ENCODE measurements at places on chromosomes 1 and 21.

DNA sequence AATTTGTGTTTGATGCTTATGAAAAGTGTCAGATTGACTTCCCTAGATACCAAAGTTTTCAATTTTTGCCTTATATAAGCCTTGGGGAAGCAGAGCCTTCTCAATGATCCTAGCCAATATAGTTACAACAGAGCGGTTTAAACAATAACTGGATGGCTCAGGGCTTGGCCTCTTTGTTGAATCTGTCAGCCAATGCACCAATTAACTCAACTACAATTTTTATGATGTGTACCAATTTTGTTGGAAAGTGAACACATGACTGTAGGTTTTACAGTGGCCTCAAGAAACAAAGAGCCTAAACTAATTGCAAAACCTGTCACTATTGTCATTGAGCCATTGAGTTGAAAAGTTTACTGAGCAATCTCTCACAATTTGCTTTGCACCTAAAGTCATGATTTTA is 71.6 kb upstream of the RGS18 start:
- peak; percentile 25 for DNase-seq

GRCh38 chr1:26154750-26155149 is 4.1 kb upstream of the FAM110D start:
- no peak for DNase-seq

DNA sequence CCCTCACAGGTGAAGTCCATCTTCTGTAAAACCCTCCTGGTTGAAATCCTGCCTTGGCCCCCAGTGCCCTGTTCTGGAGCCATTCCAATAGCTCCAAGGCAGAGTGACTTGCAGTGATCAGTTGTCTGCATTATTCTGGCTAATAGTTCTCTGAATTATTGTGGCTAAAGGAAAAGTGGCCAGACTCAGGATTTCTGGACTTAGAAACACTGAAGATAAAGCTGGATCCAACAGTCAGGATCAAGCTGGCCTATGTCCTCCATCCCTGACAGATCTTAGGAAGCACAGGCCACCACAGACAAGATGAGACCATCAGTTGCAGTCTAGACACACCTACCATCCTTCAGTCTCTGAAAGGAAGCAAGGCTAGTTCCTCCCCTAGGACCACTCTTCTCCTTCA is 801 bp upstream of the C2CD4D start:
- DNase-seq = no peak

DNA sequence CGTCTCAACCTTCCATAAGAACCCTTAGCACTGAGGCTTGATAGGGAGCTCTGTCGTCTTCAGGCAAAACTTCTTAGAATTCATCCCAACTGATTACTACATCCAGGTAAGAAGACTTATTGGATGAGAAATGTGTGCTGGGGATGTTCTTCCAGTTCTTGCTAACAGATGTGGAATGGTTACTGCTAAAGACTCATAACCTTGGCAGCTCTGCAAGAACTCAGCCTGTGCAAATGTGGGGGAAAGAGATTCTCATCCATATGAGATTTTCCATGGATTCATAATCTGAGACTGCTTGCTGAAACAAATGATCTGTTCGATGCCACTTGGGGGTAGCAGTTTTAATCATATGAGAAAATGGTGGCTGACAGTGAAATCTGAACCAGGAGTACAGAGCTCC is 48.2 kb downstream of the NTPCR start:
- DNase-seq = no peak

DNA sequence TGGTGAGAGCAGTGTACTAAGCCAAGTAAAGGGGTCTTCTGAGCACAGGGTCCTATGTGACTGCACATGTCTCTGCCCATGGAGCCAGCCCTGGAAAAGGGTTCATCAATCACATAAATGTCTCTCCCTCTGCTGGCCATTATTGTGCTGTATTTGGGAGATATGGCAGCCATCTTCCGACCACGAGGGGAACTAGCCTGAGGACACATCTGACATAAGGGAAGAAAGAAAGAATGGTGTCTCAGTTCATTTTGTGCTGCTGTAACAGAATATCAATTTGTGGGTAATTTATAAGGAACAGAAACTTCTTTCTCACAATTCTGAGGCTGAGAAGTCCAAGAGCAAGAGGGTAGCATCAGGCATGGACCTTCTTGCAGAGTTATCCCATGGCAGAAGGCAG is 55.1 kb upstream of the GJA5 start:
- no peak for DNase-seq

DNA sequence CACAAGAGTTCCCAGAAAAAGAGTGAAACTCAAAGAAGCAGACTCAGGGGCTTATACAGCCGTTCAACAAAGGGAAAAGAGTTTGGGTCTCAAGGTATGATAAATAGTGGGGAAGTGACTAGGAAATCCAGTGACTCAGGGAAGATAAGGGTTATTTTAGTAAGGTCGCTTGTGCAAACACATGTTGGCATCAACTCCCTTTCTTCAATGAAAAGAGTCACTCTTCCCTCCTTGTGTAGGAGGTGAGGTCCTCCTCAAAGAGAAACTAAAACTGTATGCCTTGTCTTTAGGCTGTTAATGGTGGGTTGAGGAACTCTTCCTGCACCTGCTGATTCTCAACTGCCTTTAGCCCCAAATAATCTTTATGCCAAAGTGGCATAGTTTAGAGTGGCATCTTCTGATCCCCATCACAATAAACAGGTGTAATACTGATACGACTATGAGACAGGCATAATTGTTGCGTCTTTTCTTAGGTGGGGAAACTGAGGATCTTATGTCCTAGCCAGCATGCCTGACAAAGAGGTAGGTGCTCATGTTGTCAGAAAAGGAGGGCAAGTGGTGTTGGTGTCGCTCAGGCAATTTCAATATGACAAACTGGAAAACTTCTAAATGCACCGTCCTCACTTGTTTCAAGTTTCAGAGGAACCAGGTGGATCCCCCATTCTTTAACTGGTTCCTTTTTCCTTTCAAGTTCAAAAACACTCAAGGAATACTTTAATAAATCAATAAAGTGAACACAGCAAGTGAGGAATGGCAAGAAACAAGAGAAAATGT is 294.1 kb upstream of the RUNX1 start:
- DNase-seq = no peak

DNA sequence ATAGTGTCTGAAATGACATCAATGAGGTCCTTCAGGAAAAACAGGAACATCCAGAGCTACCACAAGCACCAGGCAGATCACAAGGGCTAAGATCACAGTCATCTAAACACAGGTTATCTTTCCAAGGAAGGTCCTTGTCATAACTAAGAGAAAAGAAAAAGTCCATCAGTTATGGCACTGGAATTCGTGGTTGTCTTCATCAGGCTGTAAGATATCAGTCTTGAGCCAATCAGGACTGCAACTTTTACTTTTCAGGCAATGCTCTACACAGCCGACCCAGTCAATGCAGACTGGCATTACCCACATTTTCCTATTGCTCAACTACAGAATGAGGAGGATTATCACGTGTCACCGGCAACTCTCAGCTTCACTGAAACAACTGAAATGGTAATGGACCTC is 26.4 kb downstream of the SORT1 start:
- no peak for DNase-seq

DNA sequence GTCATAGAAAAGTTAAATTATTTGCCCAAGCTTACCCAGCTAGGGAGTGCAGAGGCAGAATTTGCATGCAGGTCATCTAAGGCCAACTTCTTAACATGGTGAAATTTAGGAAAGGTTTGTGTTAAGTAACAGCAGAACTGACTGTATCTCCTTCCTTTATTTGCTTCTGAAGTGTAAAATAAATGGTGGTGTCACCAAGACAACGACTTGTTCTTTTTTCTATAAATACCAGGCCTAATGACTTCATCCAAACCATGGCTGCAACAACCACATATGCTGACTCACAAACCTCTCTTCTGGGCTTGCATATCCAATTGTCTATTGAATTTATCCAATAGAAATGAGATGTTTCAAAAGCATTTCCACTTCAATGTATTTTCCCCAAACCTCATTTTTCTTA is 19.1 kb downstream of the COL24A1 start:
- no peak for DNase-seq

DNA sequence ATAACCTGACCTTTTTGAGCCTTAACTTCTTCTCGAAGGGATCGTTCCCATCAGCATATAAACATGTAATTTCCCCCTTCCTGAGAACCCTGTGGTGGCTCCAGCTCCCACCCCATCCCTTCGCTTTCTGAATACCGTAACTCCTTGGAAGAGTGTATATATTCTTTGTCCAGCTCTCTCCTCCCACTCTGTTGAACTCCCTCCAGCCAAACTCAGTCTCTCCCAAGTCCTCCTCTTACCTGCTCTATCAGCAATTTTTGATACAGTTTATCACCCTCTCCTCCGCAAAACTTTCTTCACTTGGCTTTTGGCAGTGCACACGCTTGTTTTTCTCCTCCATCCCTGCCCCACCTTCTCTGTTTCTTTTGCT is 109.9 kb upstream of the SLC25A33 start:
- DNase-seq = no peak

- peak; percentile 68 for DNase-seq
Observed at GRCh38 chr1:161440312-161440894, 64.9 kb upstream of the FCGR2A start.

DNA sequence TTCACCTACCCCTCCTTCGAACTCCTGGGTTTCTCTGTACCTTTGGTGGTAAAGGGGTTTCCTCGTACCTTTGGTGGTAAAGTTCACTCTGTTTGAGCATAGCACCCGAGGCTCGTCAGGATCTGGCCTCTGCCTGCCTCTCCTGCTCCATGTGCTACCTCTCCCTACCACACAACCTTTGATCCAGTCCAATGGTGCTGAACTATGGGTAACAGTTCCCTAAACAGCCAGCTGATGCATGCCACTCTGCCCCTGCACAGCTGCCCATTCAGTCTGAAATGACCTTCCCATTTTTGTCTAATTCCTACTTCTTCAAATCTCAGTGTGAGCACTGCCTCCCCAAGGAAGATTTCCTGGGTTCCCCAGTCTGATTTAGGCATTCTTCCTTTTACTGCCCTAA is 14.0 kb downstream of the OVAAL start:
- DNase-seq = no peak

GRCh38 chr1:226417350-226417749 is 9.5 kb upstream of the PARP1 start:
- no peak for DNase-seq

- DNase-seq = peak; percentile 81
Observed at GRCh38 chr1:1873186-1873585, 17.7 kb downstream of the GNB1 start.

- DNase-seq = no peak
Observed at GRCh38 chr1:12249181-12249580, 19.4 kb downstream of the VPS13D start.

DNA sequence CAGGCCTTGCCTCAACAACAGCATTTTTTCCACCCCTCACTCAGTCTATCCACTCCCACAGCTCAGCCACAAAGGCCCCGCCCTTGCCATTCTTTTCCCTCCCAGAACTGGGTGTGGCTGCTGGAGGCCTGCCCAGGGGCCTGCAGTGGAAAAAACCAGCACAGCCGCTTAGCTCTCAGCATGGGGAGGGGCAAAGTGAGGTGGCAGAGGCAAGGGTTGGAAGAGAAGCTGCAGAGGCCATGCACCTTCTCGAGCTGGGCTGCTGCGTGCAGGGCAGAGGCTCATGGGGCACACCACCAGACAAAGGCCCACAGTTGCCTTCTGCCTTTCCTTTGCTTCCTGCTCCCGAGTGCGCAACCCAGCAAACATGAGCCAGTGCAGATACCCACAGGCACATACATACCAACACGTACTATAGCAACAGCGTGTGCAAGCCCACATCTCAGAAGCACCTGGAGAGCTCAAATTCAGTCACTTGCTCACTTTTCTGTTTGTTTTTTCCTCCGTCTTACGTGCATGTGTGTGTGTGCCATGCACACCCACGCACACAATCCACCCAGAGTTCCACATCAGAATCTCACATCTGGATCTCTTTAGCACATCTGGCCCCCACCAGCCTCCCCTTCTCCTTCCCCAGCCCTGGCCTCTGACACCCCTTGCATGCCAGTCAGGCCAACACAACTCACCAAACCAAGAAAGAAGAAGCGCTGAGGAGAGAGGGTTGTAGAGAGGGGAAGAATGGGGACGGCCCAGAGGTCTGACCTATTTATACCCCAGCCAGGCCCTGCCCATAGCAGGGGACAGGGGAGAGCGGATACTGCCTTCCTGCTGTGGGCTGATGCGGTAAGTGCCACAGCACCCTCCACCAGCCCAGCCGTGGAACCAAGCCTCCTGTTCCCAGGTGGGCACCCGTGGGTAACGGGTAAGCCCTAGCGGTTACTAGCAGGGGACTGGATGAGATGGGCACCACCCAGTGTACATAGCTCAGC is at the start of gene S100A4:
Gene S100A4, minus strand, starts transcription at position 740 of the 989 bp plus-strand sequence. CDS start 1,012 bp downstream, outside the sequence.
- DNase-seq = peak; percentile 99

DNA sequence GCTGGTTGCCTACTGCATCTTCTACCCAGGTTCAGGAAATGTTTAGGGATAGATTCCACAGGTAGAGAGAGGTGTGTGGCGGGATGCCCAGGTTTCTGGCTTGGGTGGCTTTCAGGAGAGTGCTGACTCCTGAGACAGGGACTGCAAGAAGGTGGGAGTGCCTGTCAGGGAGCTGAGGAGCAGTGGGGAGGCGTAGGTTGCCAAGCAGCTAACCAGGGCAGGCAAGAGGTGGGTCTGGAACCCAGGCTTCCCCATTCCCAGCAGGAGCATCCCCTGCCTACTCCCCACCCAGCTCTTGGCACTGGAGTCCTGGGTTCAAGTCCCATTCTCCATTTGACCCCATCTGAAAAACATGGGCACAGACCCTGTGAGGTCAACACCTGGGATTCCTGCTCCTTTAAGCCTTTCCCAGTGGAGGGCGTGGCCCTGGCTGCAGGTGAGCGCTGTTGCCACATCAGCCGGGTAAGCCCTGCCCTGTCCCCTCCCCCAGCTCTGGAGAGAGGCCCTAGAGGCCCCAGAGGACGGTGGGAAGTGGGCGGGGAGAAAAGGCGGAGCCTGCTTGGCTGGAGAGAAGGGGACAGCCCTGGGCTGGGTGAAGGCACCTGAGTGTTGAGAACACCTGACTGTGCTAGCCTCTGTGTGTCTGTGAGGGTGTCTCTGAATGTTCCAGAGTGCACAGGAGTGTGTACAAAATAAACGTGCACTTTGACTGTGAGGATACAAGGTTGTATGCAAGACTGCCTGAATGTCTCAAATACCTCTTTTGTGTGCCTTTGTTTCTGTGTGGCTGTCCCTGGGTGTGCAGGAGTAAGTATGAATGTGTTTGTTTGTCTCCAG is 14.0 kb upstream of the SYNC start:
- DNase-seq = peak; percentile 99

GRCh38 chr1:37127254-37127748 is 93.0 kb upstream of the GRIK3 start:
- DNase-seq = no peak
